ENCODE measurements at places on chromosomes 12 and 14.

DNA sequence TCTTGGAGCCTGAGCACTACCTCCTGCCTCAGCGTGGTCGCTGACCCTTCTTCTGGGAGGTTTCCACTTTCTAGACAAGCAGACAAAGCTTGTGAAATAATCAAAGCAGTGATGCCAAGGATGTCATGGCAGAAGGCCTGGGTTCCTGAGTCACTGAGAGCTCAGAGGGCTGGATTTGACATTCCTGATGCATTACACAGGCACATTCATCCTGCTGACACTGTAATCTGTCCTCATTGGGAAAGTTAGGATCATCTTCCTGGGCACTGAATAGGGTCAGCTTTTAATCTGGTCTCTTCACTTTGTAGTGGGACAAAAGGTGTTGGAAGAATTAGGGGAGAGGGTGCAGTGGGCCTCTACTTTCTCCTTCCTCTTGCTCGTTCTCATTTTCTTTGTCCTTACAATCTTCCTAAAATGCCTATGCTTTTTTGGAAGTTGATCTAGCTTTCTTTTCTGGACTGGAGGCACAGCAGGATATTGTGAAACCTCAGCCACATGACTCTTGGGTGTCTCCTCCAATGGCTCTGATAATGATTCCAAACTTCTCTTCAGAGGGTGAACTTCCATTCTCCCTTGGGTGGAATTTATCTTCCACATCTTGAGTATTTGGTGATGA, 29.6 kb downstream of the EEA1 start:
- DNase-seq = peak; percentile 99

DNA sequence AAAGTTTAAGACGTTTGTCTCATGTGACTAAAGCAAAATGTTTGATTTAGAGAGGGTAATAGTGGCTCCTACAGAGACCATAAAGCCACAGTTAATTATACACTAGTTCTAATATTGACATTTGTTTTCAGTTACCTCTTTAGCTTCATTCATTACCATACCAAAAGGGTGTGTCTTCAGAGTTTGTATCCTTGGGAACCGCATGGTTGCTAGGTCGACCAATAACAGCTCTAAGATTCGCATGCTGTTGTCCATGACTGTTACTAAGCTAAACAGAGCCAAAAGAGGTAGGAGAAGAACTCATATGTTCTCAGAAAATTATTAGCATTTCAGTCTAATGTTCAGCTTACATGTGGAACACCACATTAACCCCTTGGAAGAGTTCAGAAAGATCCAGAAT, 36.2 kb upstream of the ETNK1 start:
- DNase-seq = no peak

GRCh38 chr14:90042496-90043252, 19.1 kb upstream of the KCNK13 start:
- no peak for DNase-seq

DNA sequence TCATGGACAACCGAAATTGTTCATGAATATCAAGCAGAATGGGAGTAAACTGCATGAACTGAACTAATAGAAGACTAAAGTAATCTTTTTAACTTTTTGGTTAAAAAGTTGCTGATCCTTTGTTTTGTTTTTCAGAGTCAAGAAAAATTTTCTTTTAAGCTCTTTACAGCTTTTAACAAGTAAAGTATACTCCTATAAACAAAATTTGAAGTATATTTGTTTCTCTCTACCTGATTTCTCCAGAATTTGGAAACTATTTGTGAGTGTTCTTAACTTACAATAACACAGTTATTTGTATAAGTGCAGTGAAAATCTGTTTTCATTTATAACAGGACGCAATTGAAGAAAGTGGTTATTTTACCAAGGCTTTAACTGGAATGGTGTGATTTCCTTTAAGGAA, 12.2 kb upstream of the LRRK2 start:
- no peak for DNase-seq

DNA sequence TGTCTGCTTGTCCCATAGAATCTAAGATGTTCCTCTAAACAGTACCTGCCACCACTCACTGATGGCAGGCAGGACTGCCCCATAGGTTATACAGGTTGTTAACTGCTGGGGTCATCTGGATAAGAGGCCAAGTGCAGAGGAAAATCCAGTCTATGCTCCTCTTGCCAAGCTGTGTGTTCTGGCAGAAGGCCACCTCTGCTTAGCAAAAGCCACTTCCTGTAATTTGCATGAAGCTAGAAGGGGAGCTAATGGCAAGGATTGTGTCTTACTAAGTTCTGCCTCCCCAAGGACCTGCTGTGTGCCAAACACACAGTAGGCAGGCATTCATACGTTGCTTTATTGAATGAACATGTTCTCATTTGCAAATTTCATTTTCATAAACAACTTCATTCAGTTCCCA, 445.4 kb downstream of the BCL11B start:
- DNase-seq = no peak

- DNase-seq = no peak
Measured at GRCh38 chr14:40487824-40488223, 1055.6 kb upstream of the FBXO33 start.

GRCh38 chr12:114888928-114889584, 205.1 kb upstream of the TBX3 start:
- DNase-seq = no peak

GRCh38 chr14:21322716-21323115, 42.8 kb downstream of the RPGRIP1 start:
- no peak for DNase-seq

DNA sequence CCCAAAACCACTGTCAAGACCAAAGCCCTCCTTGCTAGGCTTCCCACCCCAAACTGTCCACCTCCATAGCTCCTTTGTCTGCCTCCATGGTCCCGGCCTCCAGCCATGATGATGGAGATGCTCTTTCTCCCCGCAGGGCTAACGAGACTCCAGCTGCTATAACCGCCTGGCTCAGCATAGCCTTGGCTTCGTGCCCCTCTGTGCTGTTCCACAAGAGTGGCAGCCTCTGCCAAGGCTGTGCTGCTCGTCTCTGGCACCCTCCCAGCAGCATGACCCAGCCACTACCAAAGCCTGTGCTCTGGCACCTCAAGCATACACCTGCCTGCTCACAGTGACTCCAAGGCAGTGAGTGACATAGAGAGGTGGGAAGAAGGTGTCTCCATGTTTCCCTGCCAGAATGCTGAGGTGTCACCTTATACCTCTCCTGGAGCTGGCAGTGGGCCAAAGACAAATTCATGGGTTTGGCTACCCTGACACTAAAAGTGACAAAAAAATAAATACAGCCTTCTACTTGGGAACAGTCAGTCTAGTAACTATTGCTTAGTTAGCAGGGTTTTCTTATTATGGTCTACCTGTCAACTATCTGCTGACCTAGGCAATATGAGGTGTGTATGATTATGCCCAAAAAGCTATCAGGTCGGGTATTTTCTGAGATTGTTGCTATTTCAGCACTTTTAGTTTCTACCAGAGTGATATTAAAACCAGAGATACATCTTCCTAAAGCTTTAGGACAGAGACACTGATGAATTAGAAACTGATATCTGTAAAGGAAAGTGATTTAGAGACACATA, 16.1 kb upstream of the KRT73 start:
- DNase-seq = no peak

GRCh38 chr14:94180655-94181271, 6.6 kb downstream of the PPP4R4 start:
- peak; percentile 62 for DNase-seq

DNA sequence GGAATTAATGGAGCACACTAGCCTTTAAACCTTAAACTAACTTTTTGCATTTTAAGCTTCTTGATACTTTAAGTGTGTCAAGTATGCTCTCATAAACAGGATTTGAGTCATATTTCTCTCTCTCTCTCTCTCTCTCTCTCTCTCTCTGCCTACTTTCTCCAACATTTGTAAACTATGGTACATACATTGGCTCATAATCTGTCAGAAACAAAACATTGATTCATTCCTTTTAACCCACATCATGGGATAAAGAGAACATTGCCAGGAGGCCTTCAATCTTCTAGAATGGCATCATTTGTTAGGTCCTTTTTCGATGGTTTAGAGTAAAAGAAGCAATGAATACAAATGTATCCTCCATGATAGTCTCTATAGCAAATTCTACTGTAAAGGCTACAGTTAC, 81.6 kb upstream of the RERGL start:
- DNase-seq = peak; percentile 6

- peak; percentile 85 for DNase-seq
Measured at GRCh38 chr14:75559451-75560222, 18.8 kb upstream of the FLVCR2 start.

DNA sequence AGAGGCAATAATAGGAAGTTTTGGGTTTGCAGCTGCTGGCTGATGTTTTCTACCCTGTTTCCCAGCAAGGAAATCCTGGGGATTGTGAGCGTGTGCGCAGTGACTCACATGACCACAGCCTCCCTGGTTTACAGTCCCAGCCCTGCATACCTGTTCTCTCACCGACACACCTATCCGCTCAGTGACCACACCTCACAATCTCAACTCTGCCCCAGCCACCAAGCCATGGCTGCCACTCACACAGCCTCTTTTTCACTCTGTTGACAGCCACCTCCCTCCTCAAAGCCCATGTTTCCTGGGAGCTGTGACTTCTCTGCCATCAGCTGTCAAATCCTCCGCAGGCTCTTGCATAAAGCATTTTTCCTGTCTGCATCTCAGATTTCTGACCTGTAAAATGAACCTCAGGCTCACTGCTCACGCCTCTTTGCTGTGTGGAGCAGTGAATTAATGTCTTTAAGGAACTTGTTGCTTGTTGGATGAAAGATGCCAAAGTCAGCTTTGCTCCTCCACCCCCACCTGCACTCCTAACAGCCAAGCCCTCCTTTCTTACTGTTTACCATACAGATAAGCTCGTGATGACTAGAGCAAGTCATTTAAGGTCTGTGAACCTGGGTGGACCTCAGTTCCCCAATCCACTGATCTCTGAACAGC, 43.5 kb downstream of the B4GALNT3 start:
- peak; percentile 20 for DNase-seq

- peak; percentile 76 for DNase-seq
Measured at GRCh38 chr14:65961004-65961403, 525.2 kb upstream of the CCDC196 start.

DNA sequence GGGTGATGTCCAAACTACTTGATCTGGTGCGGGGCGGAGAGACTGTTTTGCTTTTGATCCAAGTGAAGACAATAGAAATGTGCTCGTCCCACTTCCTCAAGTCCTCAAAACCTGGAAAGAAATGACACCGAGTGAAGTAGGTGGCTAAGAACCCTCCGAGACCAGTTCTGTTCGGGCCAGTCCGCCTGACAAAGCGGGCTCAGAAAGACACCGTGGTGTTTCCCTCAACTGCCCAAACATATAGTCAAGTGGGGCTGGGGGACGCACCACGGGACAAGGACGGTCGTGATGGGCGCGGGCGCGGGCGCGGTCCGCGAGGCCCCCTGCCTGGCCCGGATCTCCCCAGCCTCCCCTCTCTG, 1.6 kb downstream of the PHLDA1 start:
- DNase-seq = peak; percentile 74

- peak; percentile 63 for DNase-seq
Measured at GRCh38 chr12:49131894-49132461, 783 bp upstream of the TUBA1B start.

DNA sequence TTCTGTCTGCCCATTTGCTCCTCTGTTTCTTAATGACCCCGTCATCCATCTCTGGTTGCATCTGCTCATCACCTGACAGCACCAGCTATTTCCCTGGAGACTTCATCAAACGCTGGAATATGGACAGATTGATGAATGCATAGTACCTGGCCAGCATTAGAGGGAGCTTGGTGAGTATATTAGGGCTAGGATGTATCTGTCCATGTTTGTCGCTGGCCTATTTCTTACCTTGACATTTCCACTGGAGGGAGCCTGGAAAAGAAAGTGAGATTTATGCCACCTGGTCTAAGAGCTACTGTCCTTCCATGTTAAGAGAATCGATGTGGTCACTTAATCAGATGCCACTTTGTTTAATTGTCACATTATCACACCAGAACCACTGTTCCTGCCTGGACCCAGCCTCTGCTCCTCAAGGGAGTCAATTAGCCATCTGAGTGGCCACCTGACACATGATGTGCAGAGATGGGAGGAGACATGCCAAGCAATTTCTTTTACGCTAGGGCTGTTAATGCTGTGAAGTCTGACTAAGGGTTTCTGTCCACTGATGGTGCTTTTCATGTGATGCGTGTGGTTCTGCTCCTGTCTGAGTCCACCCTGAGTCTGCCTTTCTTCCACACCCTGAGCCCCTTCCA, 75.3 kb upstream of the SFSWAP start:
- no peak for DNase-seq

- peak; percentile 62 for DNase-seq
Measured at GRCh38 chr14:51527073-51527472, 124.6 kb upstream of the FRMD6 start.

DNA sequence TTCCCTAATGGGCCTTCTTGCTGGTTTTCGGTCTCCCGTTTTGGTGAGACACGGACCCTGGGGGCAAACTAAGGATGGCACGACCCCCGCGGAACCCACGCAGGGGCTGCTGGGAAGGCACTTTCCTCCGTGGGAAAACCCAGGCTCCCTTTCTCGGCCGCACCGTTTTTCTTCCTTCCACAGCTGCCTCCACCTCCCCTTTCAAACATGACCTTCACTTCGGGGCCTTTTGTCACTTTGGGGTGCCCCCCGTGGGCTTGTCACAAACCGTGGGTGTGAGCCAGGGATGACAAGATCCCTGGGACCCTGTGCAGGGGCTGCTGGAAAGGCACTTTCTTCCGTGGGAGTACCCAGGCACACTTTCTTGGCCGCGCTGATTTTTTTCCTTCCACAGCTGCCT, 268.7 kb downstream of the ALG10 start:
- no peak for DNase-seq

DNA sequence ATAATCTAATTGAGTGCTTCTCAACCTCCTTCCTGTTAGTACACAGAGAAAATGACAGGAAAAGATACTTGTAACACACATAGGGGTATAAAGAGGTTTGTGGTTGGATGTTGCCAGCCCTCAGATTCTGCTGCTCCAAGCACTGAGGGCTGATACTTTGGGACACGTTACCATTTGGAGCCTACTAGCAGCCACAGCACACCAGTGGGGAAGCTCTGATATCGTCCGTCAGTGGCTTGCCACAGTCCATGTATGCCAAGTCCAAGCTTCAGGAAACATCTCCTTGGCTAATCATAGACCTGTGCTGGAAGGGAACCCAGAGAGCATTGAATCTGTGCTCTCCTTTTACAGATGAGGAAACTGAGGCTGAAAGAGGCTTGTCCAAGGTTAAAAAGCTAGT, 22.3 kb downstream of the B4GALNT3 start:
- DNase-seq = no peak

DNA sequence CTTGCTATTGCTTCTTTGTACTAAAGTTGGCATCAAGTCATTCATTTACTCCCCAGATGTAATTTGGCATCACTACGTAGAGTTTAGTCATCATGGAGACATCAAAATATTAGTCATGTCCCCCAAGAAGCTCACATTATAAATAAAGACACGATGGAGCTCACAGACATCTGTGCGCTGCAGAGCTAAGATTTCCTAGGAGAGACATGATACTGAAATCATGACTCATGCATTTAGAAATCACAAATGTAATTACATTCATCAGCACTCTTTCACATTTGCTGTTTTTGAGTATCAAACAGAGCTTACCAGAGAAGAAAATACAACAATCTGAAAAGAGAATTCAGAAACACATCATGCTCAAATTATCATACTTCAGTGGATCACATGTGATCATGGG, 169.8 kb downstream of the LRIG3 start:
- peak; percentile 89 for DNase-seq

GRCh38 chr14:84095681-84096080, 1434.3 kb upstream of the FLRT2 start:
- no peak for DNase-seq
